Stimulated activated CD8-positive, alpha-beta memory T cell treated with anti-CD3 and anti-CD28 coated beads, Interleukin-7, amount 100 ng/mL, for 1 hour (primary cell): ENCODE measurements at places on chromosomes 7 and 10.

DNA sequence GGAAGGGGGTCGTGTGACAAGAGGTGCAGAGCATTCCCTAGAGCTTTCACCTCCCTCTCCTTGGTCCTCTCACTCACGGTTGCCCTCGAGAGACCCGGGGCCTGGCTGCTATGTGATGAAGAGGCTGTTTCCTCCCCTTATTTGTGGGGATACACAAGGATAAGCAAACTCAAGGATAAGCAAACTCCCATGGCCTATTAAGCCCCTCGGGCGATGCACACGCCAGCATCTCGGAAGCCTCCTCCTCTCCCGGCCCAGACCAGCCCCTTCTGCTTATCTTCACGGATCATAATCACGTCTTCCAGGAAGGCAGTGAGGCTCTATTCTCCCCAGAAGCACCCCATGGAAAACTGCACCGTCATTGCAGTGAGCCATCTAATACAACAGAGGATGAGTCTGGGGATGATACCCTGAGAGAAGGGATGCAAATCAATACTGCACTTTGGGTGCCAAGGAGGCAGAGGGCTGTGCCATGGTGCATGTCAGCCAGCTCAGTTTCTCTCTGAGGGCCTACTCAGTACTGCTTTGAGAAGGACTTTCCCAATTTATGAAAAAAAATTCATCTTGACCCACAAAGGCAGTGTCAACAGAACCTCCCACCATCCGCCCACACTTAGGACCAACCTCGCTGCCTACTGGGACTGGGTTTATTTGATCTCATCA lies 22.2 kb downstream of the TMEM273 start:
- no peak for DNase-seq

DNA sequence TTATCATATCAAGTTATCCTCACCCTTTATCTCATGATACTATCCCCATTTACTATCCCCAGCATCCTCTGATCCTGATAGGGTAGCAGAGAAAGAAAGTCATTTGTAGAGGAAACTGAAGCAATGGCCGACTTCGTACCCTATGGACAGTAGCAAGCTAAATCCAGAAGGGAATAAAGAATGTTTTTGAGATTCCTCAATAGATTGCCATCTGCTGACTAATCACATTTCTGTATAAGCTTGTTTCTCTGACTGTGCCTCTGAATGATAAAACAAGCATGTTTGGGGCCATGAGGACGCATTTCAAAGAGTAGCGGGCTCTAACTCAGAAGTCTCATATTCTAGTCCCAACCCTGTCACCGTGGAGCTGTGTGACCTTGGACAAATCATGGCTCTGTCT lies 13.2 kb upstream of the FAM107B start:
- DNase-seq, result no peak

DNA sequence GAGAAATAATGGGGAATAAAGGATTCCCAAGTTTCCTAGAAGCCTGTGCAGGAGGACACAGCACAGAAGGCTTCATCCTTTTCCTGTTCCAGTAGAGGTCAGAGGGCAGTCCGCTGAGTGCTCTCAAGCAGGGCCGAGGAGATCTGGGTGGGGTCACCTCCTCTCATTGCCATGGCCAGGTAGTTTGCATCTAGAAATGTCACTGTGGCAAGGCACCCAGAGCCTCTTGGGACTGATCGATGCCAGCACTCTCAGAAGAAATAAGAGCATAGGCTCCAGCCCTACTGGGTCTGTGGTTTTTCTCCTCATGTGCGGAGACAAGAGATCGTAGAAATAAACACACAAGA lies 7.9 kb downstream of the NUB1 start:
- DNase-seq, result no peak

DNA sequence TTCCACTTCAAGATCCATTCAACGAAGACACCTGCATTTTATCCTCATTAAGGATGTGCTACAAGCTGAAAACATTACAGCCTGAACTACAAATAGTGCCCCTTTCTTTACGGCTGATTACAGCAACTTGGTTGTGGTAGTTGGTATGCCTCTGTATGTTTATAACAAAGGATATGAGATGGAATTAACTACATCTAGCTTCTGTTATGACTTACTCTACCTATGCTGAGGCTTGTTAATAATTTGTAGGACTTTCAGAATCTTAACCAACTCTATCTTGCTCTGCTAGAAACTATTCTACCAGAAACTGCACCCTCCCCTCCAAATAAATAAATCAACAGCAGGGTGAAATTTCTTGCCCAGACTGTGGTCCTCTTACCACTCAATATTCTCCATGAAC lies 448.1 kb downstream of the GRM8 start:
- DNase-seq, result no peak

DNA sequence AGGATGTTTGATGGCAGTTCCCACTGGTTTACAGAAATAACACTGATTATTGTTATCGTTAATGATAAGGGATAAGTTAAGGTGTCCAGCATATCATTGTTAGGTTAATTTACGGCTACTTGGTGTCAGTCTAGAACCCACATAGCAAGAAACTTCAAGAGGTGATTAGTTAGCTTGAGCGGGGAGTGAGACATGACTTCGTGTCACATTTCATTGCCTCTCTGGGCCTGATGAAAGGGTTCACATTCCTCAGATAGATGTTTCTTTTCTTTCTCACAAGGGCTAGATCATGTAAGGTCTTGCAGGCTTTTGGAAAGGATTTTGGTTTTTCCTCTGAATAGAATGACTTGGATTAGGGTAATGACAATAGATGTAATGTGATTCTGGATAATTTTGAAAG lies 26.7 kb downstream of the WAC start:
- DNase-seq, result no peak

- DNase-seq, result no peak
These were observed 43.1 kb downstream of the MINPP1 start for GRCh38 chr10:87547734-87548311.

- DNase-seq, result no peak
These were observed 90.1 kb upstream of the NPSR1 start for GRCh38 chr7:34567906-34568305.

- DNase-seq, result no peak
These were observed 156.3 kb downstream of the PTPRN2 start for GRCh38 chr7:158431055-158431940.

DNA sequence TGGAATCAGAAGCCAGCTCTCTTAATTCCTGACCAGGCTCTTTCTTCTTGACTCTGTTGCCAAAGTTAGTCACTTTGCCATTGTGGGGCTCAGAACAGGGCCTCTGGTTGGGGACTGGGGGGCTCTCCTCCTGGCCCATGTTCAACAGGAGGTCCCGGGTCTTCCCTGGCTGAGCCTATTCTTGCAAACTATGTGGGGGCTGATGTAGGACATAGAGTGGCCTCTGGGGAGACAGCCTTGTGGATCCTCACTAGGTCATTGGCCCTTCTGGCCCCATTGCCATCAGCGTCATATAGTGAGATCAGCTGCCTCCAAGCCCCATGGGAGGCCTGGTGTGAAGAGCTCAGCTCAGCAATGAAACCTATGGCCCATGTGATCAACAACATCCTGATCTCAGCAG lies 77.6 kb upstream of the LEP start:
- DNase-seq, result no peak

GRCh38 chr7:16462431-16462889 lies 3.1 kb downstream of the SOSTDC1 start:
- DNase-seq, result no peak

GRCh38 chr7:50267525-50268041 lies 36.9 kb upstream of the IKZF1 start:
- DNase-seq, result no peak

DNA sequence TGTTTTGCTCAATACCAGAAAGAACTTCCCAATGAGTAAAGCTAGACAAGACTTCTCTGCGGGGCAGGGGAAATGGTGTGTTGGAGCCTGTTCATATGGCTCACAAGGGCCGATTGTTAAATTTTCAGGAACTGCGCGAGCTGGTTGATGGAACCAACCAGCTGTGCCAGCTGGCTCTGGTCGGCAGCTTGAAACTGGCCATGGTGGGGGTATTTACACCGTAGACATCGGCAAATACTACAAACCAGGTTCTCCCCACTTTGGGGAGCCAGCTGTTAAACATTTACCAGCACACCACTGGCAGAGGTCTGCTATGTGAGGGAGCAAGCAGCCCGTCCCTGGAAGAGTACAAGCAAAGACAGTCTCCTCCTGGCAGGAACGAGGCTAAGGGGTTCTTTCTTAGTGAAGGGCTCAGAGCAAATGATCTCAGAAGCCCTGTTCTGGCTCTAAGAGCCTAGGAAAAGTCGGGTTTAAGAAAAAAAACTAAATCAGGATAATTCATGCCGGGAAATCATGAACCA lies 8.8 kb upstream of the ZMIZ1 start:
- no peak for DNase-seq

DNA sequence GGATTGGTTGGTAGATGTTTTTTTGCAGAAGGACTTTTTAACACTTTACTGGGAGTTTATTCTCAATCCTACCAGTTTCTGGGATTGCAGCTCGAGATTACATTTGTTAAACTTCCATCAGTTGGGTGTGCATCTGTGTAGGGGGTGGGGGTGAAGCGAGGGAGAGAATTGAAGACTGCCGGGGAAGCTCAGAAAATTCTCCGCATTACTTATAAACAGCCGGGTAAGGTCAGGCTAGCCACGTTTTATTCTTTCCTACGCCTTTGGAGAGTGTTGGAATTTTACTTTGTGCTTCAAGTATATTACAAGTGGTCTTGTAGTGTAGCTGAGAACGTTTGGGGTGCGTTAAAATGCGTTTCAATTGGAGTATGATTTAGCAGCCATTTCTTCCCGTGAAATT lies 1.1 kb downstream of the PALS2 start:
- no peak for DNase-seq

DNA sequence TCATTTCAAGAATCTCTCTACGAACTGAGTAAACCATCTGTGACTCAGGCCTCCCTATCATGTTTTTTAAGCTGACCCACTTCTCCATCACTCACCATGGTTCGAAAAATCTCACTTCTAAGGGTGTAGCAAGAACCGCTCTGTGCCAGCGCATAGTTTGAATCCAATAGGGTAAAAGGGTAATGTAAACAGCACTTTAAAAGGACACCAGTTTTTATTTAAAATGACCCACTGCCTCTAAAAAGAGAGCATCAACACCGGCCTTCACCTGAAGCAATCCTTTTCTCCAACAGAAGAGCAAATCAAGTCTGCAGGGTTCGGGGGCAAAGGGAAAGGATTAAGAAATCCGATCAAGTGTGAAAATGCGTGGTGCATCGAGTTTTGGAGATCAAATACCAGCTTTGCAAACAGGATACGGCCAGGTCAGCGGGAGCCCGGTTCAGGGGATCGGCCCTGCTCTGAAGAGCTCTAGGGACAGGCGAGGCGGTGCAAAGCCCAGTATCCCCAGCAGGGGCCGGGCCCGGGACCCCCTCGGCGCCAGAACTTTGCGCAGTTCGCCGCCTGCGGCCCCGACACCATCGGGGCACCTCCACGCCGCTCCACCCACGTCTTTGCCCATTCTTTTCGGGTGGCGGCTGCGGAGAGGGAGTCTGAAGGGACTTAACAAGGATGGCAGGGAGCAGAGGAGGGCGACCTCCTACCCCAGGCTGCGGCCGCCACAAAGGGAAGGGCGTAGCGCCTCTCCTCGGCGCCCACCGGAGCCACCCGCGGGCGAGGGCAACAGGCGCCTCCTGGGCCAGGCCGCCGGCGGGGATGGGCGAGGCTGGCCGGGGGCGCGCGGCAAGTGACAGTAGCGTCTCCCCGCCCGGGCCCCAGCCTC lies 842 bp downstream of the NMT2 start:
- DNase-seq, result no peak

- no peak for DNase-seq
These were observed 92.3 kb downstream of the MAGI2 start for GRCh38 chr7:79361214-79361613.

GRCh38 chr7:30433082-30433481 lies 45.5 kb downstream of the NOD1 start:
- no peak for DNase-seq

GRCh38 chr10:23702977-23703414 lies 264.1 kb downstream of the OTUD1 start:
- no peak for DNase-seq

DNA sequence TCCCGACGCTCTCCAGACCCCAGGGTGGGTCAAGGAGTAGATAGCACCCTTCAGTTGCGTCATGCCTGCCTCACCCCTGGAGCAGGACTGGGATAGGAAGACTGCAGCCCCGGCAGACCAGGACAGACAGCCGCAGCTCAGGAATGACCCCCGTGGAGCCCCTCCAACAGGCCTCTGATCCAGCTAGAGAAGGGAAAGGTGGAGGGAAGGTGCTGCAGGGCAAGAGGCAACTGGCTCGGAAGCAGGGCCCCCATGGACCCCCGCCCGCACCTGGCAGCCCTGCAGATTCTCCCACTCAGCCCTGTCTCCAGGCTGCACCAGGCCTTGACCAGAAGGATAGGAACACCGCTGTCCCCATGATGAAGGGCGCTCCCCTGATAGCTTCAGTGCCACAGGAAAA lies 7.7 kb downstream of the KCNH2 start:
- DNase-seq, result no peak

- DNase-seq, result no peak
These were observed 976.3 kb upstream of the LRRTM3 start for GRCh38 chr10:65949526-65949925.

DNA sequence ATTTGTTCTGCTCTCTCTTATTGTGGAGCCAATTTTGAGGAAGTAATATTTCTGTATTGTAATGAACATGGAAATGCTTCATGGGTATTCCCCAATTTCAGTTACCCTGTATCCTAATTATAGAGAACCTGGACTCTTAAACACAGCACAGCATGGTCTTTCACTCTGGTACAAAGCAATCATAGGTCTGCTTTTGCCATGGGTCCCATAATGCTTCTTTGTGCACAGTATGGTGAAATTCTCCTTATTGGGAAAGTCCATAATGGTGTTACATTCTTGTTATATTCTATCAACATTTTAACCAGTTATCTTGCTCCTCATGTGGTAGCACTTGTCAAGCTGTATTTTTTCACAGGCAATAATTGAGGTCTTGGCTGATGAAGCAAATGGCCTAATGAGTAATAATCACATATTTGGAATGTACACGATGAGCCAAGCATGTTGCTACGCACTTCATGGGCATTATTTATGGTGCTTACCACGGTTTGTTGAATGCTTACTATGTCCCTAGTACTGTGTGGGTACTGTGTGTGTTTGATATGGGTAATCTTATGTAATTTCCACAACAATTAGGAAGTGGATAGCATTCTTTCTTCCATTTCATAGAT lies 42.9 kb downstream of the PRKG1 start:
- no peak for DNase-seq

- DNase-seq, result no peak
These were observed 280.2 kb downstream of the CCDC3 start for GRCh38 chr10:12721334-12721733.

DNA sequence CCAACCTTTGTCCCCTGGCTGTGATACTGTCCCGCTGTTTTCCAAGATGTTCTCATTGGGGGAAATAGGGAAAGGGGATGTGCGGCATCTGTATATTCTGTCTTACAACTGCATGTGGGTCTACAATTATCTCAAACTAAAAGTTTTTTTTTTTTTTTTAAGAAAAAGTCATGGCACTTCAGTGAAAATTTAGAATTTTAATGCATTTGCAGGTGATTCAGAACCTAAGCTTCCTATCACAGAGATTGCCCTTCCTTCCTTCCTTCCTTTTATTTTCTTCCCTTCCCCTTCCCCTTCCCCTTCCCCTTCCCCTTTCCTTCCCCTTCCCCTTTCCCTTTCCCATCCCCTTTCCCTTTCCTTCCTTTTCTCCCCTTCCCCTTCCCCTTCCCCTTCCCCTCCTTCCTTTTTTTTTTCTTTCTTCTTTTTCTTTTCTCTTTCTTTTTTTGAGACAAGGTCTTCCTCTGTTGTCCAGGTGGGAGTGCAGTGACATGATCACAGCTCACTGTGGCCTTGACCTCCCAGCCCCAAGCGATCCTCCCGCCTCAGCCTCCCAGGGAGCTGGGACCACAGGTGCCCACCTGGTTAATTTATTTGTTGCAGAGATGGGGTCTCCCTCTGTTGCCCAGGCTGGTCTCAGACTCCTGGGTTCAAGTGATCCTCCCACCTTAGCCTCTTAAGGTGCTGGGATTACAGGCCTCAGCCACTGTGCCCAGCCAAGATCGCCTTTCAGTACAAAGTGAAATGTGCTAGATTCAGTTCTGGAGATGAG lies 32.0 kb downstream of the JAKMIP3 start:
- no peak for DNase-seq
